Stimulated activated CD8-positive, alpha-beta memory T cell treated with anti-CD3 and anti-CD28 coated beads, Interleukin-15, amount 100 ng/mL, for 4 hours (primary cell): ENCODE measurements at places on chromosomes 13 and 19.

- no peak for DNase-seq
Measured at GRCh38 chr19:2374808-2375207, 14.7 kb downstream of the TMPRSS9 start.

- no peak for DNase-seq
Measured at GRCh38 chr19:15702534-15702930, 25.3 kb upstream of the OR10H2 start.

- DNase-seq, result peak; percentile 9
Measured at GRCh38 chr13:25037057-25037813, 58.7 kb upstream of the PABPC3 start.

DNA sequence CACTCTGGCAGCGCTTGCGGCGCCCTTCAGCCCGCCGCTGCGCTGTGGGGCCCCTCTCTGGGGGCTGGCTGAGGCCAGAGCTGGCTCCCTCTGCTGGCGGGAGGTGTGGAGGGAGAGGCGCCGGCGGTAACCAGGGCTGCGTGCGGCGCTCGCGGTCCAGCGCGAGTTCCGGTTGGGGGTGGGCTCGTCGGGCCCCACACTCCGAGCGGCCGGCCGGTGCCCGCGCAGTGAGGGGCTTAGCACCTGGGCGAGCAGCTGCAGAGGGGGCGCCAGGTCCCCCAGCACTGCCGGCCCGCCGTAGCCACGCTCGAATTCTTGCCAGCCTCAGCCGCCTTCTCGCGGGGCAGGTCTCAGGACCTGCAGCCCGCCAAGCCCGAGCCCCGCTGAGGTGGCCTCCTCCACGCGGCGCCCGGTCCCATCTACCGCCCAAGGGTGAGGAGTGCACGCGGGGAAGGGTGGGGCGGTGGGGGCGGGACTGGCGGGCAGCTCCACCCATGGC, 879.0 kb upstream of the SLITRK5 start:
- no peak for DNase-seq

GRCh38 chr13:111210091-111210490, 95.0 kb downstream of the ARHGEF7 start:
- DNase-seq, result no peak

DNA sequence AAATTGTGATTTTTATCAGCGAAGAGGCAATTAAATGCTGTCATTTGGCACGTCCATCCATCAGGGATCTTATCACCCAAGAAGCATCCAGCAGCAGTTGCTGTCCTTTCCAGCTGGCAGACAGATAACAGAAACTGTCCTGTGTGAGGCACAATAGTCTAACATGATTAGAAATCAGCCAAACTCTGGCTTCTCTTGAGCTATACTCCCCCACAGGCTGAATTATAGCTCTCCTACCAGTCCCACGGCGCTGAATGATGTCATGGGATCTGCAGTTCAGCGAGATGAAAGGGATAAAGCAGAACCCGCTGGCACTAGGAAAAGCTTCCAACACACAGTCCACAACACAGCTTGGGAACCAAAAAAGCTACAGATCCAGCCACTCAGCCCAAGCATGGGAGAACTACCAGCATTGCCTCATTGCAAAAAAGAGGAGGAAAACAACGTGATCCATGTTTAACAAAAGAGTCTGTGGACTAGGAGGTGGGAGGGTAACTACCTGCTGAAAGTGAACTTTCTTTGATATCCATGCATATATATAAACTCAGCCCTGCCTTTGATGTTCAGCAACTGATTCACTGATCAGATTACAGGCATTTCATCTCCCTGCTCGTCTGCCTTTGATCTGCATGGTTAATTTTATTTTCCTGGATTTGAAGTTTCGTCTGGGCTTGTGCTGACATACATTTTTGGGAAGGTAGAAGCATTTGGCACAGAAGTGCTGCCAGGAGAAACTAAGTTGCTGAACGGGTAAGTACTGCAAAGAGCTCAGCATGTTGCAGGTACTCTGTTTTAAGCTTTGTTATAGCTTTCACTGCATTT, at the start of gene TNFRSF19:
Gene TNFRSF19 (plus strand): TSS at position 314 of the 822 bp plus-strand sequence. CDS start 19,772 bp downstream, outside the sequence.
- DNase-seq, result no peak

DNA sequence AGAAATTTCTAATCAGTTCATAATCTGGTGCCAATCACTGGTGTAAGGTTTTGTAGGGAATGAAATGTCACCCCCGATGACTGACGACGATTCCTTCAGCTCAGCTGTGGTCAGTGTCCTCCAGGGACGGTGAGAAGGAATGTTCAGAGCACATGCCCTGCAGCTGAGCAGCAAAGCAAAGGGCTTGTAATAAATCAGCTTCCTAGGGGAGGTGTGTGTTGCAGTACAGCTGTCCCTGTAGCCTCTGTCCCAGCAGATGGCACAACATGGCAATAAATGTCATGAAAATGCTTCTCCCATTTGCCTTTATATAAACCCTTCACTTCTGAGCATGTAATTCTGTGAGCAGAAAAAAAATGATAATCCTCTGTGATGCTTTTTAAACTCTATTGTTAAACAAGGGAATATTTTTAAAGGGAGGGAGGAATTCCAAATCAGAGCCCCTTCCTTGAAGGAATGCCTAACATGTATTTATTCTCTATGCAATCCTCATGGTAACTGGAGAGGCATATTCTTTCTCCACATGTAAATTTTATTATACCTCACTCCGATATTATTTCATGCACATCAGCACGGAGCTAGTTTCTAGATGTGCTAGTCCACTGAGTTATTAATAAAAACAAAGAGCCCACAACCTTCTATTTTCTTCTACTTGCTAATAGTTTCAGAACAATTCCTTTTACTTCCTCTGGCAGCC, 102.5 kb downstream of the FAM216B start:
- no peak for DNase-seq

- peak; percentile 82 for DNase-seq
Measured at GRCh38 chr19:16070366-16070990, 5.8 kb upstream of the TPM4 start.

GRCh38 chr13:105641121-105641520, 894.3 kb downstream of the EFNB2 start:
- DNase-seq, result no peak

GRCh38 chr13:33341861-33342452, 56.4 kb upstream of the STARD13 start:
- no peak for DNase-seq

- DNase-seq, result no peak
Measured at GRCh38 chr13:107099661-107100060, 531.7 kb upstream of the ARGLU1 start.

DNA sequence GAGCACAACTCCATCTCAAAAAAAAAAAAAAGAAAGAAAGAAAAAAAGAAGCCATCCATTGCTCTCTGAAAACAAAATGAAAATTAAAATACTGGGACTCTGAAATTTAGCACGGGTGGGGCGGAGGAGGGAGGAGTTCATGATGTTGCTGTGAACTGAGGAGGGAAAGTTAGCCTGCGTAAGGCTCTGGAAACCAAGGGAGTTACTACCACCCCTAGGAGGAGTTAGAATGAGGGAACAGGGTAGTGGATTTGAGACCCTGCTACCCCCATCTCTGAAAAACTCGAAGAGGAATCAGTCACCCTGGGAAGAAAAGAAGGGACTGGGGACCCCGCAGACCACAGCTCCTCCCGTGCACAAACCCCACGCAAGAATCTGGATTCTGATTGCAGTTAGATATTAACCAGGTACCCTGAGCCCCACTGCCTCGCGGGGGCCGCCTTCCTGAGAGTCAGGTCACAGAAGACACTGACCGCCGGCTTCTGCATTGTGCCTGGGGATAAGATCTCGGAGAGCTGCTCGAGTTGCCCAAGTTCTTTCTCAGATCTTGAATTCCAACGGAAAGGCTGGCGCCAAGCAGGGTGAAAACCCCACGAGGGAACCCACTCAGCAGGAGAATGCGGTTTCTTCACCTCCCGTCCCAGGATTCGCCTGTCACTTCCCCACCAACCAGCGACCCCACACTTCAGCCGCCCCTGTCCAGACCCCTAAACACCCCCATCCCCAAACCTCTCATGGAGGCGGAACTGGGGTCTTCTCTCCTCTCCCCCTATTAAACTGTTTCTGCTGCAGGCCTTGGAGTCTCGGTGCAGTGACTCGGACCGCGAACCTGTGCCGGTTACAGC, 870 bp downstream of the ZNF442 start:
- DNase-seq, result no peak

GRCh38 chr19:45854167-45854778, 8.7 kb downstream of the SYMPK start:
- DNase-seq, result no peak

DNA sequence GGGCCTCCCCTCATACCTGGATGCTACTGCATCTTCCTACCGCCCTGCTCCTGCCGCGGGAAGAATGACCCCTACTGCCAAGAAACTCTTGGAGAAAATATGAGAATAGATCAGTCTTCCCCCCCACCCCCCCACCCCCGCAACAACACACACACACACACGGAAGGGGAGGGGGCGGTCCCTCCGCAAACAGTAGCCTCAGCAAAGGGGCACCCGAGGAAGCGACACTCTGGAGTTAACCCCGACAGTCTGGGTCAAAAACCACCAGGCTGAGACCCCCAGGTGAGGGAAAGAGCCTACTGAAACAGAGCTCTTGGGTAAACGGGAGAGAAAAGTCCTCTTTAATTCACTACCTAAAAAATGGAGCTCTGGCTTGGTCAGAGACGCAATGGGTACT, 1.2 kb downstream of the MED26 start:
- DNase-seq, result no peak

DNA sequence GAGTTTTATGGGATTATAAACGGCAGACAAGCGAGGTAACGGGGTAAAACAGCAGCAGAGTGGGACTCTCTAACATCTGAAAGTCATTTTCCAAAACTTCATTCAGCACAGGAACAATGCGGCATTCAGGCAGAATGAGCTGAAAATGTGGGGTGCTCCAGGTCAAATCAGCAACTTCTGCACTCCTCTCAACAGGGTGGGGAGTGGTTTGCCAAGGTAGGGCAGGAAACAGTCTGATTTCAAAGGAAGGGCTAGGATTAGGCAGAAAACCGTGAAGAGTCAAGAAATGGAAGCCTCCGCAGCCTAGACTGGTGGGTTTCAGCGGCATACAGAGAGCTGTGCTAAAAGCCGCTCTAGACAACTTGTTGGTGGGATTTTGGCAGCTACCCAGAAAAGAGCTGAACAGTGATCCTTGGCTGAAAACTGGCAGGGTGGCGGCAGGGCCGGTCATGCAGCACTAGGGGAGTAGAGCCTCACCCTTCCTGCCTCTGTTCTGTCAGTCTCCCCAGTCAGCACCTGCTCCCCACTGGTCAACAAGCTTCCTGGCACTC, 154.2 kb upstream of the KLF12 start:
- no peak for DNase-seq

DNA sequence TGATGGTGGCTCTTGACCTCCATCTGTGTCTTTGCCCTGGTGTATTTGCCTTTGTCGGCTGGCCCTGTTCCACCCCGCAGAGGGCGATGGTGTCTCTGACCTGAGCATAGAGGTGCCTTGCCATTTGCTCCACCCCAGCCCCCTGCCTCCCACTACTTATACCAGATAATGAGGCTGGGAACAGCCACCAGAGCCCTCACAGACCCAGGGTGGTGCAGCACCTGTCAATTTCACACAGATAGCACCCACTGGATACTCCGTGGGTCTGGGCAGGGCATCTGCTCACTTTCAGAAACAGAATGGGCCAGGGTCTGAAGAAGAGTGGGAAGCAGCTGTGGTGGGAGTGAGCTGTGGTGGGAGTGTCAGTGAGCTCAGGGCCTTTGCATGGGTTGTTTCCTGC, 4.1 kb downstream of the ZNF536 start:
- no peak for DNase-seq

DNA sequence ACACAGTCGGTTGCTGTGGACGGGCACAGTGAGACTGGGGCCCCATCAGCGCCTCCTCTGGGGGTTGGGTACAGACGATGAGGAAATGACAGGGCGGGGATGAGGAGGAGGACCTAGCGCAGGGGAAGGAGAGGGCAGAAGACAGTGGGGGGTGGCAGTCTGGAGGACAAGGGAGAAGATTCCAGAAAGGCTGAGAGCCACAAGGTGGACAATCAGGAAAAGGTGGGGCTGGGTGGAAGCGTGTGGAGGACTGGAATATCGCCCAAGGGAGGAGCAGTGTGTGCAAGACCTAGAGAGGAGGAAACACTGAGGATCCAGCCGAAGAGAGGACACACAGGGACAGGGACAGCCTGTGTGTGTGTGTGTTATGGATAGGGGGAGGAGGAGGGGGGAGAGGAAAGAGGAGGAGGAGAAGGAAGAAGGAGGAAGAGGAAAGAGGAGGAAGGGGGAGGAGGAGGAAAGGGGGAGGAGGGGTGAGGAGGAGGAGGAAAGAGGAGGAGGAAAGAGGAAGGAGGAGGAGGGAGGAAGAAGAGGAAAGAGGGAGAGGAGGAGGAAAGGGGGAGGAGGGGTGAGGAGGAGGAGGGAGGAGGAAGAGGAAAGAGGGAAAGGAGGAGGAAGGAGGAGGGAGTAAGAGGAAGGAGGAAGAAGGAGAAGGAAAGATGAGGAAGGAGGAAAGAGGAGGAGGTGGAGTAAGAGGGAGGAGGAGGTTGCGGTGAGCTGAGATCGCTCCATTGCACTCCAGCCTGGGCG, 15.8 kb upstream of the GARIN5A start:
- no peak for DNase-seq

DNA sequence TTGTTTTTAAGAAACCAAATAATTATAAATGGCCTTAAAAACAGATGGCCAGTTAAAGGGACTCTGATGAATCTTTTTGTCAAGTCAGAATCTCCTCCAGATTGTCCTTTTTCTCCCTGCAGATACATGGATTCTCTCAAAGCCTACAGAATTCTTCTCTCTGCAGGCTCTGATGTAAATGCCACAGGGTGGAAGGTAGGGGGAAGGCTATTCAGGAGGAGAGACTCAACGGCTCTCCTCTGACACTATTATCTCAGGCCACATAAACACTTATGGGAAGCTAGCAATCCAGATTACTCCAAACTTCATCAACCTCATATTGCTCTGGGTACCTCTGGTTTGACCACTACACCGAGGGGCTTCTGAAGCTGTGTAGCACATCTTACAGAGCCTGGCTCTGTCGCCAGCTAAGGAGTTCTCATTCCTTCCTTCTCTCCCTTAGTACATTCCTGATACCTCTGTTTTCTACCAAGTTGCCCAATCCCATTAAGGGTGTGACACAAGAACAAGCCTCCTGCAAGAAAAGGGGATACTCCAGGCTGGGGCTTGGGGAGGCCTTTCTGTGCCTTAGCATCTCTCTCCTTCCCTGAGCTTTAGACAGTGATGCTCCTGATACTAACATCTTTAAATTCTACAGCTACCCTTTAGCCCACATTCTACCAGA, 14.9 kb downstream of the LCP1 start:
- DNase-seq, result no peak

GRCh38 chr13:21402586-21403307, 56.4 kb downstream of the ZDHHC20 start:
- DNase-seq, result no peak

- DNase-seq, result no peak
Measured at GRCh38 chr13:23203516-23203915, 22.7 kb downstream of the SGCG start.

DNA sequence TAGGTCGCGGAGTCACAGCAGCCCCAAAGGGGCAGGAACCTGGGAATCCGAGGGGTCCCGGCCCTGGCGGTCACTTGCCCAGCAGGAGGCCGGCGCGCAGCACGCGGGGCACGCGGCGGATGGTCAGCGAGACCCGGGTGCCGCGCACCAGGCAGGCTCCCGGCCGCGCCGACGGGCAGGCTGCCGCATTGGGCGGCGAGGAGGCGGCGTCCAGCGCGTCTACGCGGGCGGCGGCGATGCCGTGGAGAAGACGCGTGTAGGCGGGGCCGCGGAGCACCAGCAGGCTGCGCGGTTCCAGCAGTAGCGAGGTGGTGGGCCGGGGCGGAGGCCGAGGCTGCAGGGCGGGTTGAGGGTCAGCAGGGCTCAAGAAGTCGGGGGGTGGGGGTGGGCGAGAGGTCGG, 607 bp upstream of the SYNE4 start:
- DNase-seq, result no peak

GRCh38 chr13:63433546-63434150, 2018.0 kb upstream of the PCDH20 start:
- no peak for DNase-seq

- no peak for DNase-seq
Measured at GRCh38 chr19:45428384-45429231, 4.9 kb upstream of the ERCC1 start.
